HS-5 (cell line): ENCODE measurements at places on chromosomes 1 and 21.

- DNase-seq, result no peak
These were observed 49.9 kb downstream of the COL6A1 start for GRCh38 chr21:46031484-46031883.

GRCh38 chr21:26956216-26956615, 10.7 kb downstream of the ADAMTS5 start:
- DNase-seq, result no peak

- DNase-seq, result no peak
These were observed 732 bp downstream of the ABCG1 start for GRCh38 chr21:42219606-42220137.

- no peak for DNase-seq
These were observed 251.6 kb upstream of the SGIP1 start for GRCh38 chr1:66282343-66282852.

- DNase-seq, result no peak
These were observed 144.2 kb downstream of the SYT2 start for GRCh38 chr1:202565890-202566602.
